ENCODE measurements at places on chromosomes 1 and 21.
A peak's percentile ranks its signal among the peaks of the same experiment; 100 is the strongest.

DNA sequence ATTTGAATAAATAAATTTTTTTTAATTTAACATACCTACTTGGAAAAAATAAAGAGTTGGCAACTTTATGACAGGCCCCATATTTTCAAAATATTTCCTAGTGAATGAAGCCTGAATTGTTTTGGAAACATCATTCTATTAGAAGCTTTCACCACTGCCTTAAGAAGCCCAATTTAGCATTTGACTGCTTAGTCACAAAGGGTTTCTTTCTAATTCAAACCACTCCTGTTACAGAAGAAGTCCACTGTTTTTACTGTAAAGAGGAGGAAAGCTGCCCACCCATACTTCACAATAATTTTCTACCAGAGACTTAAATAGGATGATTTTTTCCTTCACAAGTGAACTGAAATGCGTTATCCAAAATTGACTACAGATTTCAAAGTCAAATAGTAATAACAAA is 534.6 kb upstream of the PTBP2 start:
- DNase-seq = no peak

GRCh38 chr1:1371364-1371745 is 3.7 kb downstream of the AURKAIP1 start:
- DNase-seq = peak; percentile 86

- no peak for DNase-seq
Observed at GRCh38 chr1:30166174-30166573, 557.2 kb downstream of the MATN1 start.

DNA sequence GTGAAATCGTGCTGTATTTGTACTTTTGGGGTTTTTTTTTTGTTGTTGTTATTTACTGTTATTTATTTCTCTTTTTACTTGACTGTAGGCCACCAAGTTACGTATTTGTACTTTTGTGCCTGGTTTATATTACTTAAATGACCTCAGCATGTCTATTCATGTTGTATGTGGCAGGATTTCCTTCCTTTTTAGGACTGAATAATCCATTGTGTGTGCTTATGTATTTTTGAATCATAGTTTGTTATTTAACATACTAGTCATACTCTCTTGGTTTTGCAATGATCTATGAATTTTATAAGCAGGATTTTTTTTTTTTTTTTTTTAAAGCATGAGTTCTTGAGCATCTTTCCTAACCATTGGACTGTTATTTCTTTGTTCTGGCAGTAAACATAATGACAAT is 51.2 kb downstream of the RNF2 start:
- no peak for DNase-seq

DNA sequence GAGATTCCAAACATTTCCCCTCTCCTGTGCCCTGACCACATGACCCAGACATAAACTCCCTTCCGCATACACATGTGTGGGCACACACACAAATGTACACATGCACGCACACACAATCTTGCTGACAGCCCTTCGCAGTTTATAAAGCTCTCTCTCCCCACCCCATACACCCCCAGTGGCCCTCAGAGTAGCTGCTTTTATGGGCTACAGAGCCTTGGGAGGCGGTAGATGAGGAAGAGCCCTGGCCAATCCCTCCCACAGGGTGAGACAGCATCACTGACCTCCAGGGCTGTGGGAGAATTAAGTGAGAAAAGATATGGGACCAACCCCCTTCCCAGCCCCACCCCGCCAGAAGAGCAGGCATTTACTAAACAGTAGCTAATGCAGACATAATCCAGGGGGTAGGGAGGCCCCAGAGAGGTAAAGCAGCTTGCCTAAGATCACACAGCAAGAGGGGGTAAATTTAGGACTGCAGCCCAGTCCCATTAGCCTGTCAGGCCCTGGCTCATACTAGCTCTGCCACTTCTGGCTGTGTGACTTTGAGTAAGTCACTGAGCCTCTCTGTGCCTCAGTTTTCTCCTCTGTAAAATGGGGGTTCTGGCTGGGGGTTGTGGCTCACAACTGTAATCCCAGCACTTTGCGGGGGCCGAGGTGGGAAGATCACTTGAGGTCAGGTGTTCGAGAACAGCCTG is 5.1 kb downstream of the SDC3 start:
- no peak for DNase-seq

GRCh38 chr1:38696371-38696770 is 163.2 kb downstream of the RRAGC start:
- no peak for DNase-seq

- DNase-seq = no peak
Observed at GRCh38 chr1:22184892-22185612, 42.2 kb upstream of the WNT4 start.

DNA sequence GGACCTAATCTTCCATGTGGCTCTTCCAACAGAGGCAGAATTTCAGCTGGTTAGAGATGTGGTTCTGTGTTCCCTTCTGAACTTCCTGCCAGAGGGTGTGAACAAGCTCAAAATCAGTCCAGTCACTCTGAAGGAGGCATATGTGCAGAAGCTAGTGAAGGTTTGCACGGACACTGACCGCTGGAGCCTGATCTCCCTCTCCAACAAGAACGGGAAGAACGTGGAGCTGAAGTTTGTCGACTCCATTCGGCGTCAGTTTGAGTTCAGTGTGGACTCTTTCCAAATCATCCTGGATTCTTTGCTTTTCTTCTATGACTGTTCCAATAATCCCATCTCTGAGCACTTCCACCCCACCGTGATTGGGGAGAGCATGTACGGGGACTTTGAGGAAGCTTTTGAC is 17.3 kb downstream of the TENT5C start:
- no peak for DNase-seq

DNA sequence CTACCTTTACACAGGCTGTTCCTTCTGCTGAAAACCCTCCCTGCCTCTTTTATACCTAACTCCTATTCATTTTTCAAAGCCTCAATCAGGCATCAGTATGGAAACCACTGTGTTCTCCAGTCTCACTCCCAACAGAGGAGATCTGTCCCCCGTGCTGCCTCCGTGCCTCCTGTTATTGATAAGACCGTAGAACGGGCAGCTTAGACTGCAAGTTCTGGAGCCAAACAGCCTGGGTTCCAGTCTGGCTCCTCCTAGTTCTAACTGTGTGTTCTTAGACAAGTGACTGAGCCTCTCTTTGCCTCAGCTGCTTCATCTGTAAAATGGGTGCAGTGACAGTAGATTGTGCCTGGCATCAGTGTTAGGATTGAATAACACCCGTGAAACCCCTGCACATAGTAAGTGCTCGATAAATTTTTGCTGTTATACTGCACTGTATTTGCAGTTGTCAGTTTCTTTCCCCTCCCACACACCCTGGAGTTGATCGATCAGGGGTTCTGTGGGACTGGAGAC is 17.0 kb upstream of the IFFO2 start:
- DNase-seq = no peak

DNA sequence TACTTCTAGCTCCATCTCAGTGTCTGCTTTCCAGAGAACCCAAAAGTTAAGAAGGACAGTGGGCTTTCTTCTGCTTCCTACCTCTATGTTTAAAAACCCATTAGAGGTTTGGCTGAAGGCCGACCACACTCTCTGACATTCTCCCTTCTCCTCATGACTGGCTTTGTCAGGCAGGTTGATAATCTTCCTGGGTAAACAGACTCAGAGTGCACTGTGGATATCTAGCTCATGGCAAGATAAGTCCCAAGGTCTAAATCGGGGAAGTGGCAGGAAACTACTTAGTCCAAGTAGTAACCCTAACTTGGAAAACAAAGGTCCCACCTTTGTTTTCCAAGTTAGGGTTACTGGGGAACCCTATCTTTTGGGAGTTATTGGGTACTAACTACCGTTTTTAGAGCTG is 161.9 kb upstream of the SPAG17 start:
- no peak for DNase-seq

DNA sequence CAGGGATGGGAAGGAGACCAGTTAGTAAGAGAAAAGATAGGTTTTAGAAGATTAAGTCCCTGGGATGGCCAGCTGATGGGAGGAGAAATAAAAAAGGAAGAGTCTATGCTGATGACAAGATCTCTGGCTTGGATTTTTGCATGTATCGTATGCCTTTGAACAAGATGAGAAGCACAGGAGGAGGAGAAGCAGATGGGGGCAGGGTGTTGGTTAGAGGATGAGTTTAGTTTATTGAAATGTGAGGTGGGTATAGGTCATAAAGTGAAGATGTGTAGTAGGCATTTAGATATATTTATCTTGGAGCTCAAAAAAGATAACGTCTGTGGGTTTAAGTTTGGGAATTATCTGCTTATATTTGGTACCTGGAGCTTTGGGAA is 1.4 kb downstream of the TIPRL start:
- no peak for DNase-seq

Measured in CD4-positive, alpha-beta T cell treated with Interleukin-1 beta for 1 hour (primary cell).